ENCODE measurements at places on chromosomes 3 and 15.

DNA sequence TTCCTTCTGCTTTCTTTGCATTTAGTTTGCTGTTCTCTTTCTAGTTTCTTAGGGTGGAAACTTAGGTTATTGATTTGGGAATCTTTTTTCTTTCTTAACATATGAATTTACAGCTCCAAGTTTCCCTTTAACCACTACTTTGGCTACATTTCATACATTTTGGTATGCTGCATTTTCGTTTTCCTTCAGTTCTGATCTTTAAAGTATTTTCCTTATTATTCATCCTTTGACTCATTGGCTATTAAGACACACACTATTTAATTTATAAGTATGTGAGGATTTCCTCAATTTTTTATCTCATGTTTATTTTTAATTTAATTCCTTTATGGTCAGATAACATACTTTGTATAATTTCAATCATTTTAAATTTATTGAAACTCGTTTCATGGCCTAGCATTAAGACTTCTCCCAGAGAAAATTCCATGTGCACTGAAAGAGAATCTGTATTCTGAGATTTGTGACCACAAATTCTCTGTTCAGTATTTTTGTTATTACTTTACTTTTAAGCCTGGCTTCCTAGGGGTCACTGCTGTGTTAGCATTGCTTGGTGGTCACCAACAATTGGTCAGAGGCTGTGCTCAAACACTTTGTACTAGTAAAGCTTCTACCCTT, 87.7 kb downstream of the CFAP20DC start:
- peak; percentile 31 for DNase-seq

DNA sequence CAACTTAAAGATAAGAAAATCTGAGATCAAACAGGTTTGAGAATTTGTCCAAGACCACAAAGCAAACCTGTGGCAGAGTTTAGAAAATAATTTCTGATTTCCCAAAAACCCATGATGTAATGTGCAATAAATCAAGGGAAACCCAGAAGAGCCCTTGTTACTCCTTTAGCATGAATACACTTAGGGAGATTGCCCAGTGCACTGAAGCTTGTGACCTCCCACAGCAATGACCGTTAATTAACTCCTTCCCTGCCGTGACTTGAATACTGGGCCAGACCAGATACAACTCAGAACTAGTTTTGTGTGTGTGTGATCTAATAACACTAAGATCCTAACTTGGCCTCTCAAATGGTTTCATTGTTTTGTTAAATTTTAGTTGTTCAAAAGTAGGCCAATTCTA, 2.5 kb downstream of the PRKAR2A start:
- no peak for DNase-seq

DNA sequence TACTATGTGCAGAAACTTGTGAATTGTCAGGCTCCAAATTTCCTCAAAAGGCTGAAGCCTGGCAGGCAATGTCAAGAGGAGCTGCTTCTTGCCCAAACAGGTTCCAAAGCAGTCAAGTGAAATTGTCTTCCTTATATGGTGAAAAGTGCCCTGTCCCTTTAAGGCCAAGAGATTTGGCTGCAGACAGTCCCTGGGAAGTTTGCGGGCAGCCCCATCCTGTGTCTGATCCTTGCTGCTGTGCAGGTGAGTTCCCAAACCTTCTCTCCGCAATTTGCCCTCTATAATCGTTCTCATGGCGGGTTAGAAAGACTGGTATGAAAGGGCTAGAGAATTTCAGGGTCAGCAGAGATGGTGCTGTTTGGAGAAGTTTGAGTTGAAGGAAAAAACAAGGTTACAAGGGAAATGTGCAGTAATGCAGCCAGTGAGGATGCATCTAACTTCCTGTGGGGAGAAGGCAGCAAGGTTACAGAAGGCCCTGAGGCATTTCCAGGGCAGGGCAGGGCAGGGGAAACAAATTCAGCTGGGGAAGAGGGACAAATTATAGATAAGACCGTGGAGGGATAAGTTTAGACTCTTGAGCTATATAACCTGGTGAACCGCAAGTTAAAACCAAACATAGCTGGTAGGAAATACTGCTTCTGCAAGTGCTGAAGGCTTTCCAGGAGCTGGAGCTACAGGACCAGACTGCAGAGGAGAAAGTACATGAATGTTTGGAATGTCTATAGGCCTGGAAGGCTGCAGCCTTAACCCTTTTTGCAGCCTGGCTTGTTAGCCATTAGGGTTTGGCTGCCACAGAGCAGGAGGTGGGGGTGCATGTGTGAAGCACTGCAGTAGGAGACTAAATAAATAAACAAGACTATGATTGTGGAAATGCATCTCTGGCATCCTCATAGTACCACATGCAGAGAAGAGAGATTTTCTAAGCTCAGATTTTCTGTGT, 256.2 kb upstream of the IL12A start:
- peak; percentile 80 for DNase-seq

DNA sequence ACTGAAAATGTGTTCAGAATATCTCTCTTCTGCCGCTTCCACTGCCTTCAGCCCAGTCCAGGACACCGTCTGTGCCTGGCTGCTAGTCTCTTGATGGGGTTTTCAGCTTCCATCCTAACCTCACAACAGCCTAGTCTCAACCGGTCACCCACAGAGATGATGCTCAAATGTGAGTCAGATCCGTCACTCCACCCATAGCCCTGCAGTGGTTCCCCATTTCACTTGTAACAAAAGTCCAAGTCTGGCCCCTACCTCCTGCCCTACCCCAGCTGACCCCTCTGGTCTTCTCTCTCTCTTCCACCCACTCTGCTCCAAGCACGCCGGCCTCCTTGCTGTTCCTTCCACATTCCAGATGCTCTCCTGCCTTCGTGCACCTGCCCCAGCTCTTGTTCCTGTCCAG, 68.1 kb downstream of the PPARG start:
- DNase-seq, result no peak

DNA sequence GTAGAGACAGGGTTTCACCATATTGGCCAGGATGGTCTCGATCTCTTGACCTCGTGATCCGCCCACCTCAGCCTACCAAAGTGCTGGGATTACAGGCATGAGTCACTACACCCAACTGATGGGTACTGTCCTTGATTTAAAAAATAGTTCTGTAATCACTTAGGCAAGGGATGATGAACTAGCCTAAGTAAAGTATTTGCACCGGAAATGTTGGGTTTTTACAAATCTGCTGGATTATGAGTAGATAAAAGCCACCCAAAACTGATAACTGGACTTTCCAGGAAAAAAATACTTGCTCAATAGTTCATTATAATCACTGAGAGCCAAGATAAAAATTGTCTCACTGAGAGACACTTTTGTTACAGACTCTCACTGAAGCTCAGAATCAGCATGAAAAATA, 218.0 kb downstream of the WNT5A start:
- no peak for DNase-seq

GRCh38 chr15:75188499-75188898, 13.2 kb upstream of the C15orf39 start:
- DNase-seq, result no peak

- DNase-seq, result no peak
Measured at GRCh38 chr3:72699631-72700030, 148.6 kb downstream of the SHQ1 start.

- DNase-seq, result no peak
Measured at GRCh38 chr15:101453123-101454120, 36.1 kb downstream of the PCSK6 start.

DNA sequence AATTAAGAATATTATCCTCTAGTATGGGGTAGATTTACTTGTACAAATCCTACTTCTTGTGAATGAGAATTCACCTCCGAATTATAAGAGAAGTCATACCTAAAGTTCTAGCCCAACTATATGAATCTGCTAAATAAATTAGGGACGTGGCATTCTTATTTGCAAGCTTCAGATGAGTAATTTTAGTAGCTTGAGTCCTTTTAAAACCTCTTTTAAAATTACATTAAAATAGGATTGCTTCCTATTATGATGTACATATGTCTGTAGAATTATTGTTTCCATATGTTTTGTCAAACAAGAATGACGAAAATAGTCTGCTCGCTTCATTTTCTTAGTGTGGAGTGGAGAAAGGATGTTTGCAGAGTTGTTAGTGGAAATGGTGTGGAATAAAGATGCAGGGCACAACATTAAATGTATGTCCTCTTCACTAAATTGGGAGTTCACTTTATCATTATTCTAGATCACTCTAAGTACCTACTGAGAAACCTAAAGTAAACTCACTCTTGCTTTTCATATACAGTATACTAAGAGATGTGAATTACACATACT, 59.4 kb downstream of the CMSS1 start:
- peak; percentile 40 for DNase-seq

DNA sequence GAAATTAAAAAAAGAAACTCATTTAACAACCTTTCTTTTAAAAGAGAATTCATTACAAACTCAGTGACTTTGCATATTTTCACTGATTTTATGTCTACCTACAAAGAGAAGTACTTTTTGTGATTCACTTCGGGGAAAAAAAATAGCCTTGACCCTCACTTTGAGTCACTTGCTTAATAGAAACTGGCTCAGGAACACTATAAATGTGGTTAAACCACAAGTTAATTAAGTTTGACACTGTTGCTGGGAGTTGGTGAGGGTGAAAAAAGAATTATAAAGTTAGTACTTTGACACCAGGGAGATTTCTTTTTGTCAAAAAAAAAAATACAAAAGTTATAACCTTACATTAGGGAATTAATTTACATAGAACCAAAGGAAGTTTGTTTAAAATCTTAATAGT, 810.9 kb downstream of the NR2F2 start:
- DNase-seq, result no peak

GRCh38 chr3:183774631-183775030, 50.7 kb downstream of the MAP6D1 start:
- DNase-seq, result no peak

GRCh38 chr3:153437666-153438065, 275.6 kb downstream of the RAP2B start:
- DNase-seq, result no peak

- DNase-seq, result no peak
Measured at GRCh38 chr3:2096216-2096615, 2.5 kb upstream of the CNTN4 start.

DNA sequence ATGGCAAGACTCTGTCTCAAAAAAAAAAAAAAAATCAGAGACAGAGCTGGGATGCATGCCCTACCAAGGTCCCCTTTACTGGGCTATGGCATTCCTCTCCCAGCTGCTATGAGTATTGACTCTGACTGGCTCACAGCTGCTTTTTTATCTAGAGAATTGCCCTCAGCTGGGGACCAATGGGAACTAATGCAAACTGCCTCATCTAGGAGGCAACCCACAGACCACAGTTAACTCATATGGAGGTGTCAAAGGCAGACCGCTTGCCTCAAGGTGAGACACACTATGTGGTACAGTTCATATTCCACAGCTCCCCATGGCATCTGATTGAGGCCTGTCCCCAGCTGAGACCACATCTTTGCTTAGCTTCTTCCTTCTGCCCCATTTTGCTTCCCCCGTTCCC, 183.5 kb upstream of the EOMES start:
- no peak for DNase-seq

DNA sequence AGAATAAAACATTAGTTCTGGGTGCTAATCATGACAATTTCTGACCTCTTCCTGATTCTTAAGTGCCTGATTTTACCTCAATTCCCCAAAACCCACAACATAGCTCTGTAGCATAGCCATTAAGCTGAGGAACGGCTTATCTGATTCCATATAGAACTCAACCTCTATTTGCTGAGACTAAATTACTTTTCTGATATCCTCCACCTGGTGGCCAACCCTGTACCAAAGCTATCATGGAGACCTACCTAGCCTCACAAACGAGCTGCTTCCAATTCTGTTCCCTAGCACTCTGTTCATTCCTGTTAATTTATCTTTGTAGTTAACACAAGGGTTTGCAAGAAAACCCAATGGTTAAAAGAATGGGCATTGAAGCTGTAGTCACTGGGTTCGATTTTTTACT, 245.2 kb downstream of the PLOD2 start:
- DNase-seq, result no peak

GRCh38 chr3:136909187-136909586, 47.2 kb downstream of the NCK1 start:
- DNase-seq, result no peak

GRCh38 chr15:65110676-65111292, 4.2 kb downstream of the UBAP1L start:
- no peak for DNase-seq

GRCh38 chr3:193688834-193689714, 96.1 kb downstream of the OPA1 start:
- DNase-seq, result no peak

DNA sequence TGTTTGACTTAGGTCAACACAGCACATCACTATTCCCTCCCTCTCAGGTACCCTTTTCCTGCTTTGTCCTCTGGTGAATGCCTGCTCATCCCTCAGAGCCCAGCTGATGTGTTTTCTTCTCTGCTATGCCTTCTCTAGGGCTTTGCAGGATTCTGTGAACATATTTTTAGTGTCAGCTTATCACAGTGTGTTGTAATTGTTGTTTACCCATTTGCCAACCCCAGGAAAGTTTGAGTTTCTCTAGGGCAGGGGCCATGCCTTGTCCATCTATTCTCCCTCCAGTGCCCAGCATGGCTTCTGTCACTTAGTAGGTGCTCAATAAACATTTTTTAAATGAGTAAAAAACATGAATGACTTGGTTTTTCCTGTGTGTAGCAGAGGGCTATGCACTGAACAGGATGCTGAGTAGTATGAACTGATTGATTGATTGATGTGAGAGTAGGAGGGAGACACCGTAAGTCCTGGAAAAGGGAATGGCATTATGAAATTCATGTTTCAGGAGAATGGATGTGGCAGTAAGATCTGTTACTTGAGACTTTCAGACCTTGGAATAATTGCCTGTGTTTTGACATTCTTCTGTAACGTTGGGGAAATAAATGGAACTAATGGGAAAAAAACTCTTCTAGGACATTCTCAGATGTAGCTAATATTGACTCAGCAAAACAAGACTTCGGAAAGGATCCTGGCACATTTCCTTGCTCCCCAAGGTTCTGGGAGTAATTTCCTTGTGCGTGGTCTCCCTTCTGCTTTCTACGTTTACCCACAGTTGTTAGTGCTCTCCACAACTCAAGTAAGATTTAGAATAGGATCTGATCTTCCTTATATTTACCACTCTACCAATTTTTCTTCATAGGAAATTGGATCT, 267.3 kb upstream of the TBL1XR1 start:
- no peak for DNase-seq

- no peak for DNase-seq
Measured at GRCh38 chr15:88873786-88874185, 21.6 kb downstream of the HAPLN3 start.

- DNase-seq, result no peak
Measured at GRCh38 chr3:46571684-46572083, 5.6 kb upstream of the LRRC2 start.

GRCh38 chr3:130383424-130383823, 38.0 kb downstream of the COL6A5 start:
- DNase-seq, result no peak

- DNase-seq, result no peak
Measured at GRCh38 chr3:151726016-151726415, 7.7 kb upstream of the AADACL2 start.

Data from fibroblast of skin of left quadriceps (primary cell).